ENCODE measurements at places on chromosomes 3 and 15.

- DNase-seq: no peak
Observed at GRCh38 chr15:59360896-59361295, 11.8 kb downstream of the MYO1E start.

DNA sequence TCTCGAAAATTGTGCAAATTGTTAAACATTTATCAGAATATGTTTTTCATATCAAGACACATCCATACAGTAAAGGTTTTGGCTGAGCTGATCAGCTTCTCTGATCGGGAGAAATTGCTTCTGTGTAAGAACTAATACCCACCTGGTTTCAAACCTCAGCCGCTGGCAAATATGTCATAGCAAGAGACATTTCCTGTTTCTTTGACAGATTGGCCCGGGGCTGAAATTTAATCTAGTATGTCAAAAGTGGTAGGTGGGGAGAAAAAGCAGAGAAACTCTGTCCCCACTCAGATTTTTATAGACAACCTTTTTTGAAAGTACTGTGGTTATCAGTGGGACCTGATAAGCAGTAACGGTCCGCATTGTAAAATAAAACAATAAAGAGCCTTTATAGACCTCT is 88.8 kb upstream of the SLC24A5 start:
- DNase-seq: no peak

DNA sequence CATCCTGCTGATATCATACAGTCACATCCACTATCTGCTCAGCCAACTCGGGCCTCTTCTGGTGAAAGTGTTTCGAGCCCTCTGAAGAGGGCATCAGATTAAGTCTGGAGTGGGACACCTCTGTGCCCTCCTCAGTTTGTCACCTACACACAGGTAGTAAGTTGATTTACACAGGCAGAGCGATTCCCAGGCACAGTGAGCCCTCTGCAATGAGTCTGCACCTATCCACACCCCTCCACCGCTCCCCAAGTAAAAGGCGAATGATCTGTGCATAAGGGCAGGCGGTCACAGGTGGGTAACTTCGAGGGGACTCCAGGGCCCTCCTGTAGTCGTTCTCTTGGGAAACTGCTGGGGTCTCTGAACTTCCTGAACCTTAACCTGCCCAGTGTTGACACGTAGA is 152.0 kb downstream of the ATP10A start:
- DNase-seq: no peak

DNA sequence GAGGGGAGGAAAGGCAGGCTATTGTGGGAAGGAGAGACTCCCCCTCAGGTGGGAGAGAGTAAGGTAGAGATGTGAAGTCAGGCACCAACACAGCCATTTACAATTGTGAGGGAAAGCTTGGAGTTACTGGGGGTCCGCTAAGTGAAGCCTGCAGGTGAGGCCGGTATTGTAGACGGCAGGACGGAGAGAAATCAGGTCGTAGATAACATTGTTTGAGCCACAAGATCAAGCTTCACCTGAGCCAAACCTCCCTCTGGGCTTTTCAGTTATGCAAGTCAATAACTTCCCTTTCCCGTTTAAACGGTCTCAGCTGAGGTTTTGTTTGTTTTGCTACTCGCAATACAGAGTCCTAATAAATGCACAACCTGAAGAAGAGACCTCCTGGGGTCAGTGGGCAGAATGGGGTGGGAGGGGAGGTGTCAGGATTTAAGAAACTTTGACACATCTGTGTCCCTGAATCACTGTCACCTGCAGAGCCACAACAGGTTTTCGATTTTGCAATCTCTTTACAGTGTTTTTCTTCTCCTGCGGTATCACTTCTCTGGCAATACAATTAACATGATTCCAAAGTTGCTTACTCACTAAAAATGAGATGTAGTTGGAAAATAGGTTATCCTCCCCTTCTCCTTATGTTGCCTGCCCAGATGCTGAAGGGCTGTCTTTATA is 72.0 kb upstream of the GLCE start:
- DNase-seq: no peak

- no peak for DNase-seq
Observed at GRCh38 chr15:60460931-60461330, 18.0 kb downstream of the ICE2 start.

GRCh38 chr3:196189566-196190347 is 21.4 kb downstream of the ZDHHC19 start:
- no peak for DNase-seq

DNA sequence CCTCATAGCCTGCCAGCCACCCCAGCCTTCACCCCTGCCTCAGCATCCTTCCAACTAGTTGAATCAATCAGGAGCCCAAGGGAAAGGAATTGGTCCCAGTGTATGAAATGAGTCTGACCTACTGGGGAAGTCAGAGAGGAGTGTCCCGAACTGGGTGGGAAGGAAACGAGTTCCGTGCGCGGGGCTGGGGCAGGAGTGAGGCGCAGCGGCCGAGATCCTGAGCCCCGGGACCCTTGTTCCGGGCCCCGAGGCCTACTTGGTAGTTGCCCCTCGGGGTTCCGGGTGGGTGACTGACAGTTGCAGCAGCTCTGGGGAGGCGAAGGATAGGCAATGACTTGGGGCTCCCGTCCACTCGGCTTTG is 1.1 kb upstream of the PLCL2 start:
- DNase-seq: no peak

- DNase-seq: no peak
Observed at GRCh38 chr15:39756806-39757522, 25.7 kb downstream of the FSIP1 start.

DNA sequence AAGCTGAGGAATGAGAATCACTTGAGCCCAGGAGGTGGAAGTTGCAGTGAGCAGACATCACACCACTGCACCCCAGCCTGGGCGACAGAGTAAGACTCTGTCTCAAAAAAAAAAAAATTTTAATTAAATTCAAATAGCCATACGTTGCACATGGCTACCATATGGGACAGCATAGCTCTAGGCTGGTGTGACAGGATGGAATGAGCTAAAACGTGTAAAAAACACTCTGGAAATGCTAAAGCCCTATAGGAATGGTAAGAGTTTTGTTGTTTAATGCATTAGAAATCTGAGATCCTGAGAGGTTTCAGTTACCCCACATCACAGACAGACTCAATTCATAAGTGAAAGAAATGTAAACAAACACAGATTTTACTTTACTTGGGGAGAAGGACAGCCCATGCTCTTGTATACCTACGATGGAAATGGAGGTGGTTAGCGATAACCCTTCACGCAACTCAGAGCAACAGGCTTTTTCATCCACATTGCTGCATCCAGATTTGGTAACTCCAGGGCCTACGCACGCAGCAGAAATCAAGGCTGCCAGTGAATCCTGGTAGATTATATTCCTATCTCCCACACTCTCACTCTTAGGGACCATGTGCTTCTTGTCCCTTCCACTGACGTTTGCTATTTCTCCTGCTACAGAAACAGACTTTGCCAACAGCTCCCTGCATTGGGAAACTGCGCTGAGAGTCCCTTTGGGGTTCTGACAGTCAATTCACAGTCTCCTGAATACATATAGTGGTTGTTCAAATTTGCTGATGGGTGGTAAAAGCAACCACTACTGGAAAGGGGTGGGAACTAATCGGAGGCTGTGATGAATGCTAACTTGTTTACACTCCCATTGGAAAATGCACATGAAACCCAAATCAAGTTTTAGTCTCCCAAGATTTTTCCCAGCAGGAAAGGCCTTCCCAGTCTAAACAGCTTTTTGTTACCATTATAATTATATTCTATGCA is 3.1 kb downstream of the SH3BP5 start:
- no peak for DNase-seq

DNA sequence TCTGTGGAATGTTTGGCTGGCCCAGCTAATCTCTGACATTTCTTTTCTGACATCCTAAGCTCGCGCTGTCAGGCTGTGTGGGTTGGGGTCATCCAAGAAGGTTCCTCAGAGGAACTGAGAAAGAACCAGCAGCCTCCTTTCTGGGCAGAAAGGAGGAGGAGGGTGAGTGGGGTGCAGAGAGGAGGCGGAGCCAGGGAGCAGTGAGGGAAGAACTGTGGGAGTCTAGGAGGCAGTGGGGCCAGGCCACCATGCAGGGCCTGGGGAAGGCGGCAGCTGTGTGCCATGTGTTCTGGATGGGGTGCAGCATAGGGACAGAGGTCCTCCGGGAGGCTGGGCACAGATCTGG is 5.3 kb downstream of the SEMA7A start:
- no peak for DNase-seq

- no peak for DNase-seq
Observed at GRCh38 chr15:50024281-50024680, 94.8 kb downstream of the ATP8B4 start.

- no peak for DNase-seq
Observed at GRCh38 chr3:185939721-185940120, 1.9 kb upstream of the TRA2B start.

DNA sequence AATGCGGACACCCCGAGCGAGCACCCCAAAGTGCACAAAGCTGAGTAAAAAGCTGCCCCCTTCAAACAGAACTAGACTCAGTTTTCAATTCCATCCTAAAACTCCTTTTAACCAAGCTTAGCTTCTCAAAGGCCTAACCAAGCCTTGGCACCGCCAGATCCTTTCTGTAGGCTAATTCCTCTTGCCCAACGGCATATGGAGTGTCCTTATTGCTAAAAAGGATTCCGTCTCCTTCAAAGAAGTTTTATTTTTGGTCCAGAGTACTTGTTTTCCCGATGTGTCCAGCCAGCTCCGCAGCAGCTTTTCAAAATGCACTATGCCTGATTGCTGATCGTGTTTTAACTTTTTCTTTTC is 5.3 kb downstream of the BHLHE40 start:
- no peak for DNase-seq

- DNase-seq: no peak
Observed at GRCh38 chr15:41503669-41504010, 10.0 kb downstream of the ITPKA start.

GRCh38 chr15:60973637-60974415 is 255.3 kb downstream of the RORA start:
- DNase-seq: no peak

GRCh38 chr3:151002003-151002981 is 29.8 kb upstream of the CLRN1 start:
- DNase-seq: no peak

GRCh38 chr3:101896083-101896757 is 46.9 kb downstream of the NFKBIZ start:
- no peak for DNase-seq

GRCh38 chr3:45537970-45538640 is 56.4 kb upstream of the LIMD1 start:
- DNase-seq: no peak

GRCh38 chr3:61530355-61530754 is 31.0 kb upstream of the PTPRG start:
- no peak for DNase-seq

DNA sequence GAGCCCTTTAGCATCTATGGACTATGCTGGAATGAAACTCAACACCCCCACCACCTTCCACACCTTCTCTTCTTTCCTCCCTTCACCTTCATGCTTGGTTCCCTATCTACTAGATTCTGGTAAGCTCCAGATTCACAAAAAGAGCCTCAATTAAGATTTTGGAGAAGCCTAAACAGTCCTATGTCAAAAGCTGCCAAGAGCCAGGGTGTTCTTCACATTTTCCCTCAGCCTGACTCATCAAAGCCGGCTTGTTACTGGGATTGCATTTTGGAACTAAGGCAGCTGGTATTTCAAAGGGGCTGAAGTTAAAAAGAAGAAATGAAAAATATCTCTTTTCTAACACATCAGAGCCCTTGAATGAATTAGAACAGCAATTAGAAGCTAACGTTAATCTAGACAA is 247.7 kb downstream of the MYRIP start:
- no peak for DNase-seq

GRCh38 chr3:12316253-12316652 is 27.4 kb downstream of the PPARG start:
- DNase-seq: no peak

- DNase-seq: no peak
Observed at GRCh38 chr15:25869701-25870100, 6.6 kb upstream of the ATP10A start.

DNA sequence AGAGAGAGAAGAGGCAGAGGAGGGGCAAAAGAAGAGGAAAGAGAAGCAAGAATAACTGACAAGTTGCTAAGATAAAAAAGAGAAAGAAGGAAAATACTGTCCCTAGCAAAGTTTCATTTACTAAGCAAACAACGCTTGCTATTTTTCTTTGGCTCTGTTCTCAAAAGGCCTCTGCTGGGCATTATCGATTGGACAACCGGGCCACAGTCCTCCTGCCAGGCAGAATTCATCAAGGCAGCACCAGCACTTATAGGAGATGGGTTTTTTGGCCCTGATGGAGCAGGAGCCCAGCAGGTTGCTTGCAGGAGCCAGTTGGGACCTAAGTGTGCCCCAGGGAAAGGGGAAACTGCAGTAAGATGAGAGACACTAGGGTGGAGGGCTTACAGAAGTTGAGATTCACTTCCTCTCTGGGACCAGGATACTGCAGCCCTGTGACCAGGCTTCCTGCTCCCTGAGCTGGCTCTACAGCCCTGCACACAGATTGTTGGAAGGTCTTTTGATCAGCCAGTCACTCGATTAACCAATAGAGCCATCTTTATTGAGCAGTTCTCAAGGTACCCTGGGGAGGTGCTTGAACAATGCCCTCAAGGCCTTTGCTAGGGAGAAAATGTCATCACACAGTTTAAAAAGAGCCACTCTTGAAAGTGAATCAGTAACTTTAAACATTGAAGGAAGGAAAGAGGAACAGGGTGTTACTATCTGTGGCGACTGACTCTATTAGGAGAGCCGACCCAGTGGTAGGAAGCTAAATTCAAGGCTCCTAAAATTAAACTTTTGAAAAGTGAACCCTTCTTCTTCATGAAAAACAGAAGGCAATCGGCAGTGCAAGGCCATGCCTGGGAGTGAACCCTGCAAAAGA is 28.8 kb upstream of the GLCE start:
- no peak for DNase-seq

DNA sequence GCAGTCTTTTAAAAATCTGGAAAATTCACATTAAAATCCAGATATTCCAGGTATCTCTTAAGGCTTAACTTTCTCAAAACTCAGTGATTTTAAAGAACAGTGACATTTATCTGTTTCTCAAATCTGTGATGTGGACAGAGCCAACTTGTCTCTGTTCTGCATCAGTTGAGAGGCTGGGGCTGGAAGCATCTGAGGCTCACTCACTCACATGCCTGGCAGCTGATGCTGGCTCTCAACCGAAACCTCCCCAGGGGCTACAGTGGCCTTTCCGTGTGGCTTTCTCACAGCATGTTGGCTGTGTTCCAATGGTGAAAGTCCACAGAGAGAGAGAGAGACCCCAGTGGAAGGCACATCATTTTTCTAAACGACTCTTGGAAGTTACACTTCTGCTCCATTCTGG is 53.5 kb downstream of the CEMIP start:
- DNase-seq: no peak

GRCh38 chr3:148930752-148931151 is 60.6 kb upstream of the GYG1 start:
- DNase-seq: no peak

DNA sequence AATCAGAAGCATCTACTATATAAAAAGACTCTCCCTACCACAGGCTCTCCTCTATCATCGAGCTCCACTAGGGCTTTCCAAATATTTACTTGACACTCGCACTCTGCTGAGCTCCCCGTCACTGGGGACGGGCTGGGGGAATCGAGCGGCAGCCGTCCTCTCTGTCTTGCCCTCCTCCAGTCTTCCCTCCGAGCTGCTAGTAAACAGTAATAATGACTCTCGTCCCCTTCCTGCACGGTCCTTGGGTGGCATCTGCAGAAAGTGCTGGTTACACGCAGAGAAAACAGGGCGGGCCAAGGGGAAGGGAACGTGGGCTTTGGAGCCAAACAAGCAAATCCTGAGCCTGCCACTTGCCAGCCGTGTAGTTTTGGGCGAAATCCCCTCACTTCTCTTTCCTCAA is 96.6 kb downstream of the LRIG1 start:
- DNase-seq: no peak
